ENCODE measurements at places on chromosomes 2 and 18. TPM values are rescaled to one million over a fixed set of nuclear protein-coding genes. Genes with fewer than 3 reads are reported as not detected.

The CREG2 gene
- 5.2 TPM for total RNA-seq

The ATP6V1B1 gene
- total RNA-seq, result 0.62 TPM

The WNT10A gene
- not detected for total RNA-seq

The UGT1A9 gene
- not detected for total RNA-seq

The DIPK1C gene
- not detected for total RNA-seq

The VWC2L gene
- total RNA-seq, result under 0.01 TPM

The FAHD2A gene
- total RNA-seq, result 52.2 TPM

The POTEC gene
- total RNA-seq, result not detected

The POTEI gene
- not detected for total RNA-seq

The NTSR2 gene
- total RNA-seq, result not detected

The MTLN gene
- total RNA-seq, result 41.5 TPM

The SETBP1 gene
- 2.2 TPM for total RNA-seq

The ALLC gene
- not detected for total RNA-seq

The L3MBTL4 gene
- total RNA-seq, result 0.44 TPM

The NCL gene
- 376 TPM for total RNA-seq

The COL4A4 gene
- 2.7 TPM for total RNA-seq

The LRRC30 gene
- total RNA-seq, result not detected

The SRSF7 gene
- total RNA-seq, result 207 TPM

The VWA3B gene
- not detected for total RNA-seq

The FAM117B gene
- 1.9 TPM for total RNA-seq

The G6PC2 gene
- not detected for total RNA-seq

The ACVR1C gene
- 0.33 TPM for total RNA-seq

The ARHGEF33 gene
- 1.5 TPM for total RNA-seq

The POU3F3 gene
- not detected for total RNA-seq

The KCNE4 gene
- total RNA-seq, result 12.6 TPM

The STARD6 gene
- total RNA-seq, result not detected

The SPC25 gene
- 2.6 TPM for total RNA-seq

The PAX8 gene
- total RNA-seq, result 0.12 TPM

The GKN1 gene
- total RNA-seq, result not detected

The KATNAL2 gene
- 3.1 TPM for total RNA-seq

The ERBB4 gene
- under 0.01 TPM for total RNA-seq

The DSG1 gene
- not detected for total RNA-seq

The CRYGC gene
- not detected for total RNA-seq

The KCNIP3 gene
- 4.9 TPM for total RNA-seq

The EVX2 gene
- total RNA-seq, result 0.11 TPM

The PLEKHH2 gene
- total RNA-seq, result 11.7 TPM

The EGR4 gene
- not detected for total RNA-seq

The ANKRD53 gene
- total RNA-seq, result 0.50 TPM

The UGT1A8 gene
- 0.12 TPM for total RNA-seq

The PTPRN gene
- total RNA-seq, result 58.1 TPM
